ENCODE measurements at places on chromosomes 5 and 9.

DNA sequence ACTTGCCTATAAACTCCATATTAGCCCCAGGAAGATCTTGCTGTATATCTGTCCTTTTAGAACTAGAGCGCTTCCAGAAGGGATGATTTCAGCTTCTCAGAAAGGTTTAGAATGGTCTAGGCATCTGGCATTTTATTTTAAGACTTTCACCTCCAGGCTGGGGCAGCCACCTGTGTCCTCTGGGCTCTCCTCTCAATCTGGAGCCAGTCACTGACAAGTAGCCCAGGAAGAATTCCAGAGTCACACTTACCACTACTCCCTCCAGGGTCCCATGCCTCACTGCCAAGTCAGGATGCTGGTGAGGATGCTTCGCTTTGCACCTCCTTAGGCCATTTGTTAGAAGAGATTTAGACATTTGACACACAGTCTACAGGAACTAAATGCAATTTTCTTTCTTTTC is 20.8 kb downstream of the B4GALT1 start:
- no peak for DNase-seq

DNA sequence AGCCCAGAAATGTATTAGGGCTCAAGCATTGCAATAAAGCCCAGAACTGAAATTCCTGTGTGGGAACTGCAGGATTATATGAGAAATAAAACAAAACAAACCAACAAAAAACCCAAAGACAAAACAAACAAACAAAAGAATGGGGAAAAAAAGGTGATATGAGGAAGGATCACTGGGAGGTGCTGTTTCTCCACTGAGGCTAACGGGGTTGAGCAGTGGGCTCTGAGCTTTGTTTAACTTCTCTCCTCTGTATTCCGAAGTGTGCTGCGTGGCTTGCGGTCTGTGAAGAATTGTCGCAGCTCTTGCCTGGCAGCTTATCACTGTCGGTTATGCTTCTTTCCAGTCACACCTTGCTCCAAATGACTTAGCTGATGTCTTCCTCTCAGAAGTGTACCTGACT is 106.3 kb downstream of the TENT4A start:
- no peak for DNase-seq

DNA sequence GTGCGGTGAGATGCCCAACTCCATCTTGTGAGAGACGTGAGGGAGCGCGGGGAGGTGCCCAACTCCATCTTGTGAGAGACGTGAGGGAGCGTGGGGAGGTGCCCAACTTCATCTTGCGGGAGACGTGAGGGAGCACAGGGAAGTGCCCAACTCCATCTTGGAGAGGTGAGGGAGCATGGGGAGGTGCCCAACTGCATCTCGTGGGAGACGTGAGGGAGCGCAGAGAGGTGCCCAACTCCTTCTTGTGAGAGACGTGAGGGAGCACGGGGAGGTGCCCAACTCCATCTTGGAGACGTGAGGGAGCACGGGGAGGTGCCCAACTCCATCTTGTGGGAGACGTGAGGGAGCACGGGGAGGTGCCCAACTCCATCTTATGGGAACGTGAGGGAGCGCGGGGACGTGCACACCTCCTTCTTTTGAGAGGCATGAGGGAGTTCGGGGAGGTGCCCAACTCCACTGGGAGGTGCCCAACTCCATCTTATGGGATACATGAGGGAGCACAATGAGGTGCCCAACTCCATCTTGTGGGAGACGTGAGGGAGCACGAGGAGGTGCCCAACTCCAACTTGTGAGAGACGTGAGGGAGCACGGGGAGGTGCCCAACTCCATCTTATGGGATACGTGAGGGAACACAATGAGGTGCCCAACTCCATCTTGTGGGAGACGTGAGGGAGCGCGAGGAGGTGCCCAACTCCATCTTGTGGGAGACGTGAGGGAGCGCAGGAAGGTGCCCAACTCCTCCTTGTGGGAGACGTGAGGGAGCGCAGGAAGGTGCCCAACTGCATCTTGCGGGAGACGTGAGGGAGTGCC is 235.4 kb downstream of the CACNA1B start:
- no peak for DNase-seq

GRCh38 chr5:125059255-125060002 is 313.0 kb upstream of the ZNF608 start:
- DNase-seq = no peak

- DNase-seq = no peak
These were observed 395.8 kb downstream of the KDM4C start for GRCh38 chr9:7153566-7153965.

- no peak for DNase-seq
These were observed 97.7 kb downstream of the AK8 start for GRCh38 chr9:132780230-132781007.

GRCh38 chr9:129175825-129176633 is 2.0 kb downstream of the IER5L start:
- peak; percentile 36 for DNase-seq

DNA sequence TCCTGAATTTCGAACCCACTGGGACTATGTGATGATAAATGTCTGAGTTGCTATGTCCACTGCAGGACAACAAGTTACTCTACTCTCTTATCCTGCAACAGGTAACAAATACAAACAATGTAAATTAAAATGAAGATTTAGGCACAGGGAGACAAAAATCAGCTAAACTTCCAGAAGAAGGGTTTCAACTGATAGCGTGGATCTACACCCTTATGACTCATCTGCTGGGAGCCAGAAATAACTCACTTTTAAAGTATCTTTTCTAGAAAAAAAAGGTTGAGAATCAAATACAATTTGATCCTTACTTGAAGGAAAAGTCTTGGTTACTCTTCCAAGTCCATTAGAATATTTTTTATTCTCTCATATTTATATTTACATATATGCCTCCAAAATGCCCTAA is 21.4 kb downstream of the PJA2 start:
- no peak for DNase-seq

- DNase-seq = no peak
These were observed 232.9 kb upstream of the MVB12B start for GRCh38 chr9:126093771-126094170.

GRCh38 chr5:8848366-8848765 is 697.5 kb downstream of the SEMA5A start:
- DNase-seq = no peak

DNA sequence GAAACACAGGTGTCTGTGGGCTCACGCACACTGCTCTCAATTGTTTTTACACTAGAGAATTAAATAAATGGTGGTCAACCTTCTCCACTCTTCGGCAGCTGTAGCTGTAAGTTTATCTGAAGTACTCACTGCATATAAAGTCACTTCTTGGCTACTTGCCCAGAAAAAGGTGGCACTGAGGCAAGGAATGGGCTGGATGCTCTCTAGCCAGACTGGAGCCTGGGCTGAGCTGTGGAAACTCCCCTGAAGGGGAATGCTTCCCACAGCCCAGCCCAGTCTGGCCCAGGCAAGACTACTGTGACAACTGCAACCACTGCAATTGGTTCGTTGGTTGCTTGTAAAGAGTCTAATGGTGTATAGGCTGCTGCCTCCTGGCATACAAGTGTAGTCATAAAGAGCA is 4.5 kb downstream of the LEAP2 start:
- no peak for DNase-seq

DNA sequence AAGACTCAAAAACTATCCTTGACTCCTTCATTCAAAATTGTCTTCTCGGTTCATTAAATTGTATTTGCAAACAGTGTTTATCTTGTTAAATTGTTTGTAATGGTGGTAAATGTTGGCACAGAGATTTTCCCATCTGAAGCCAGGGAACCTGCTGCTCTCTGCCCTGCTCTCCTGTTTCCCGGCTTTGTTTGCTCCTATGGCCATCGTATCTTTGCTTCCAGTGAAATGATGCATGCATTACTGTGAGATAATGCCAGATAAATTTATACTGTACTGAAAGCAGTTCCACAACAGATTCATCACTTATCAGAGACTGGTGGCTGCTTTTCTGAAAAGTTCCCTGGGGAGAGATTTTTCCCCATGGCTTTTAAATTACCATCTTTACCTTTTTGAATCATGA is 81.4 kb downstream of the CD180 start:
- no peak for DNase-seq

DNA sequence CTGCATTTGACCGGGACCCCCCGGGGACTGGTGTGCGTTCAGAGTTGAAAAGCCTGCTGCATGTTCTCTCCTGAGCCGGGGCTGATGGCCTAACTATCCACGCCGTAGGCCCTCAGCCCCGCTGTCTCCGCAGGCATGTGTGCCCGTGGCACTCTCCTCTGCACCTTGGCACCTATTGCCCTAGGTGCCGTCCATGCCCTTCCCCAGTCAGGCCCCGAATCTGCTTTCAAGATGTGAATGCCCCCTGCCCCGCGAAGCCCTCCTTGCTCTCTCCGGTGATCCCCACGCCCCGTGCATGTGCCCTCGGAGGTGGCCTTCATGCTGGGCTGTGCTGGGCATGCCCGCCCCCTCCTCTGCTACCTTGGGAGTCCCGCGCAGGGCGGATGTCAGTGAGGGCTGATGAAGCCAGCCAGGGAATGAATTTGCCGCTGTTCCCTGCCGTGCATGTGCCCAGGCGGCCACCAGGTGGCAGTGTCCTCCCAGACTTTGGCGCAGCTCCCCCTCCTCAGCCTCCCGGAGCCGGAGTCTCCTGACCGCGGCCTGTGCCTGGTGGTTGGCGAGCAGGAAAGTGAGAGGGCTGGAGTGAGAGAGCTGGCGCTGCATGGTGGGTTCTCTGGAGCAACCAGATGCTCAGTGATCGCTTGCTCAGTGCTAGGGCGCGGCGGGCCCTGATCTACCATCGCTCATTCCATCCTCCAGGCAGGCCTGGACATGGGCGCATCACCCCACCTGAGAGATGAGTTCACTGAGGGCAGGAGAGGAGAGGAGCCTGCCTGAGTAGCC is 112.9 kb upstream of the LMX1B start:
- peak; percentile 84 for DNase-seq

DNA sequence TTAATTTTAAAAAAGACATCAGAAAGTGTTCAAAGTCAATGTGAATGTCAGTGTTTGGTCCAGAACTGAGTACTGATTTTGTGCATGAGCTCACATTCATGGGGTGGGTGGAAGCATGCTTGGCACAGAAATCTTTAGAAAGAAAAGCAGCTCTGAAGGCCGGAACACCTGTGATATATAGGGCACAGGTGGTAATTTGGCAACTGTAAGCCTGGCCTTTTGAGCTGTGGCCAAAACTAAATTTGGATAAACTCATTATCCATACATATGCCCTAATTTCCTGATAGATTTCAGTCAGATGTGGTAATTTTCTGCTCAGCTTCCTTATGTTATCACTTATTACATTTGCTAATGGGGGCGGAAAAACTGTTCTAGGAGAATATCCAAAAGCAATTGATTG is 211.4 kb downstream of the HCN1 start:
- DNase-seq = no peak

- no peak for DNase-seq
These were observed 1.4 kb upstream of the GLIS3 start for GRCh38 chr9:4301296-4301695.

- DNase-seq = no peak
These were observed 54.3 kb downstream of the PIK3R1 start for GRCh38 chr5:68269820-68270219.

GRCh38 chr5:6370580-6370979 is 7.8 kb downstream of the MED10 start:
- DNase-seq = no peak

- no peak for DNase-seq
These were observed 225.9 kb upstream of the PCSK5 start for GRCh38 chr9:75664597-75664996.

- DNase-seq = no peak
These were observed 794 bp upstream of the LRRC14B start for GRCh38 chr5:190366-191035.

- no peak for DNase-seq
These were observed 23.7 kb downstream of the PTGS1 start for GRCh38 chr9:122394265-122395125.

DNA sequence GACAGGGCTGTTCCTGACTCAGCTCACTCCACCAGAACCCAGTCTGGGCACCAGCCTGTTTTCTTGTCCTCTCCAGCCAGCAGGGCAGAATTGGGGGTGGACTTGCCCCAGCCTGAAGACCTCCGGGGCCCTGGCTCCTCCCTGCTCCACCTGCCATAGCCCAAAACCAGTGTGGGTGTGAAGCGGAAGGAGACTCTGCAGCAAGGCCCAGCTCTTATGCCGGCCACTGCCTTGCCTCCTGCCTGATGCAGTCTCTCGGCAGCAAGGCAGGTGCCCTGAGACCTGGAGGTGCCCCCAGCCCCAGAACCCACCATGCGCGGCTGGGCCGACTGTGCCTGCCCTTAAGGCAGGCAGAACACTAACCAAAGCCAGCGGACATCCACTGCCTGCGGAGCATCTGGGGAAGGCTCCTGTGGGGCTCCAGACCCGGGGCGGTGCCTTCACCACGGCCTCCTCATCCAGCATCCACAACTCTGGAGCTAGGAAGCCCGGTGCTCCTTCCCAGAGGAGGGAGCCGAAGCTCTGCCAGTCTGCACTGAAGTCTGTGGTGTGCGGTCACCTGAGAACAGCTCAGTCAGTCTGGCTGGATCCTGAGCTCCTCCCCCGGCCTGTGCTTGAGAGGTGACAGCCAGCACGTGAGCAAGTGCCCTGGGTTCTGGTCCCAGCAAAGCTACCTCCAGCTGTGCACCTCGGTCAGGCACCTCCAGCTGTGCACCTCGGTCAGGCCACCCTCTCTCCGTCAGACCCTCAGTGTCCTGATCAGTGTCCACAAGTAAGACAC is 116.7 kb downstream of the ADAMTS2 start:
- no peak for DNase-seq

DNA sequence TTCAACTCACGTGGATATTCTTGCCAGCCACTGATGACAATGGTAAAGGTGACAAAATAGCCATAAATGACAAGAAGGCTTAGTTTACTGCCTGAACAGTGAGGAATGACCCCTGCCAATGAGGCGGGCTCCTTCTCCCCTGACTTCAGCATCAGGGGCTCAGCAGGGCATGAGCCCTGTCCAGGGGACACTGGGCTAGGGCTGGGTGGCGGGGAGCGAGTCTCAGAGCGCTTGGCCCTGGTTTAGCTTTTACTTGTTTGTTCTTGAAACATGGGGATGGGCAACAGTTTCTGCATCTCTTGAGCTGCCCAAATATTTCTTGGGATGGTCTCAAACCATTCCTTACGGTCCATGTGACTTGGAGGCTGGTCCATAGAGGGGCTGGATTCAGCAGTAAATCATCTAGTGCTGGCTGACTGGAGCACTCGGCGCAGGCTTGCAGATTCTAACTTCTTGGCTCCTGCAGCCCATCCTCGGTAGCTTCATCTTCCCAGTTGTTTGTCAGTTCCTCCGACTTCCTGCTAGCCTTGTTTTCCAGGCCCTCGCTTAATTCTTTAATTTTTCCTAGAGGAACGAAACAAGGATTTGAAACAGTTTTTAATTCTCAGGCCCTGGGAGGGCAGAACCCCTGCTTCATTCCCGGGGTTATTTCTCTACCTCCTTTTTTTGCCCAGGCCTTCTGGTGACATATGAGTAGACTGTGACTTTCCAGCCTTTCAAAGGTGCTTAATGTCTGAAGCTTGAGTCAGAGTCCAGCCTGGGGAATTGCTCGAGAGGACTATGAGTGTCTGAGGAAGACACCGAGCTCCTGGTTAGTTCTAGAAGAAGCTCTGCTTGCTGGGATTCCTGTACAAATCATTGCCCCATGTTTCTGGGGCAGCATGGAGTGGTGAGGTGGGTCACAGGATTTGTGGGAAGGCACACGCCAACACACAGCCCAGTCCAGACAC is 4.5 kb upstream of the HMCN2 start:
- no peak for DNase-seq
